ENCODE measurements at places on chromosomes 13 and 19. TPM values are rescaled to one million over a fixed set of nuclear protein-coding genes. Genes with fewer than 3 reads are reported as not detected.

TJP3 gene
- not detected for total RNA-seq

- H3K27ac ChIP-seq: no peak overlapping the region
- no peak overlapping the region for H3K4me3 ChIP-seq
- no peaks in the 10 kb centered on the region for H3K27me3 ChIP-seq
- DNase-seq: no peak
Measured at GRCh38 chr13:44196196-44196751, 177.3 kb upstream of the SERP2 start.

DNA sequence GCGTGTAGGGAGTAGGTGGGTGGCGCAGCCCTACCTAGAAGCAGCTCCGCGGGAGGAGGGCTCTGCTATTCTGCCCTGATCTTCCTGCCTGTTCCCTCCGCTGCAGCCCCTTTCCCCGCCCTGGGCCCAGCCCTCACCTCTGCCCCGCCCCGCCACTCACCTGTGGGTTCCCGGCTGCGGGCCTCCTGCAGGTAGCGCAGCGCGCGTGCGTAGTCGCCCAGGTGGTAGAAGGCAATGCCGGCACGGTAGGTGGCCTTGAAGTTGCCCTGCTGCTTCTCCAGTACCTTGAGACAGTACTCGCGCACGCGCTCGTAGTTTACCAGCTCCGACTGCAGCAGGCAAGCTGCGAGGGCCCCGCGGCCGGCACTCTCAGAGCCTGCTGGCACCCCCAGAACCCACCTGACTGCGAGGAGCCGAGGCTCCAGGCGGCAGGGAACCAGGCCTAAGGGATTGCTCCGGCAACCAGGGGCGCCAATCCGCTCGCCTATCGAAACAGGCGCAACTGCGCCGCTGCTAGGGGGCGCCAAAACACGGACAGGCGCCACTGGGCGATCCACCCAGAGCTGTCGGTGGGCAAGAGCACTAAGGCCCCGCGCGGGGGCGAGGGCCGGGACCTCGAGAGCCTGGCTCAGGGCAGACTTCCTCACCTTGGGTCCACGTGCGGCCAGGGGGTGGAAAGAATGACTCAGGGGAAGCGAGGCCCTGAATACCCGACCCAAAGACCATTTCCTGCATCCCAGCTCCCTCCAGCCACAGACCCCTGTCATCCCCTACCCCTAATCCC is 965 bp downstream of the TTC9B start:
- H3K36me3 ChIP-seq: no peaks in the 10 kb centered on the region
- H3K4me3 ChIP-seq: peak overlapping the region; percentile 34
- H3K27ac ChIP-seq: no peak overlapping the region

C5AR2 gene
- 0.43 TPM for total RNA-seq

ZNF557 gene
- 3.1 TPM for total RNA-seq

DNA sequence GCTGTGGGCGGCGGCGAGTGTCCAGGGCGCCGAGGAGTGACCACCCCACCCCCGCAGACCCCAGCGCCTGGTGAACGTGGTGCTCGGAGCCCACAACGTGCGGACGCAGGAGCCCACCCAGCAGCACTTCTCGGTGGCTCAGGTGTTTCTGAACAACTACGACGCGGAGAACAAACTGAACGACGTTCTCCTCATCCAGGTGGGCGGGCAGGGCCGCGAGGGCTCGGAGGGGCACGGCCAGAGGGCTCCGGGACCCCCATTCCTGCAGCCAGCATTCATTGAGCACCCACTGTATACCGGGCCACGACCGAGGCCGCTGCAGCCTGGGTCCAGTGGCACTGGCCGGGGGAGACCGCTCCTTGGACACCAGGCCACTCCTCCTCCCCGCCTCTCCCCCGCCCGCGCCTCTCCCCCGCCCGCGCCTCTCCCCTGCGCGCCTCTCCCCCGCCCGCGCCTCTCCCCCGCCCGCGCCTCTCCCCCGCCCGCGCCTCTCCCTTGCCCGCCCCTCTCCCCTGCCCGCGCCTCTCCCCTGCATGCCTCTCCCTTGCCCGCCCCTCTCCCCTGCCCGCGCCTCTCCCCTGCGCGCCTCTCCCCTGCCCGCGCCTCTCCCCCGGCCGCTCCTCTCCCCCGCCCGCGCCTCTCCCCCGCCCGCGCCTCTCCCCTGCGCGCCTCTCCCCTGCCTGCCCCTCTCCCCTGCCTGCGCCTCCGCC is 3.2 kb downstream of the PRTN3 start:
- H3K4me1 ChIP-seq: peaks cover 8% of the 10 kb centered on the region
- DNase-seq: no peak
- H3K27me3 ChIP-seq: peaks cover 88% of the 10 kb centered on the region
- no peak overlapping the region for H3K27ac ChIP-seq
- no peaks in the 10 kb centered on the region for H3K36me3 ChIP-seq
- H3K4me3 ChIP-seq: peak overlapping the region; percentile 15

DNA sequence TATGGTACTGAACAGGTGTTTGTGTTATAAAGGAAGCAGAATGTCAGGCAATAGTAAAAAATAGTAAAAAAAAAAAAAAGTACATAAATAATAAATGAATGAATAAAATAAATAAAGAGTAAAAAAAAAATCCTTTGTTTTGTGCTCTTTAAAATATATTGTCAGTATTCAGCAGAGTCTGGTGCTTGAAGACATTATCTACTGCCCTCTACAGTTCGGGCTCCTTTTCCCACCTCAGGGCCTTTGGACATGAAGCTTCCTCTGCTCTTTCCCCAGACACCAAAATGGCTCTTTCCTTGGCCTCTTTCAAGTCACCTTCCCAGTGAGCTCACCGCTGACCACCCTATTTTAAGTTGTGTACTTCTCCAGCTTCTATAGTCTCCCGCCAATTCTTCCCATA is 137.5 kb downstream of the TNFRSF19 start:
- no peak overlapping the region for H3K27ac ChIP-seq
- H3K27me3 ChIP-seq: no peaks in the 10 kb centered on the region

GRCh38 chr19:17205237-17206140 is 9.7 kb upstream of the USE1 start:
- DNase-seq: no peak
- H3K4me1 ChIP-seq: no peaks in the 10 kb centered on the region
- H3K4me3 ChIP-seq: no peak overlapping the region
- H3K27me3 ChIP-seq: no peaks in the 10 kb centered on the region
- H3K27ac ChIP-seq: no peak overlapping the region

TMEM91 gene
- 2.6 TPM for total RNA-seq

GRCh38 chr13:33624740-33625139 is 193.2 kb upstream of the RFC3 start:
- no peaks in the 10 kb centered on the region for H3K36me3 ChIP-seq
- no peaks in the 10 kb centered on the region for H3K4me1 ChIP-seq
- no peak for DNase-seq
- H3K4me3 ChIP-seq: no peak overlapping the region

DNA sequence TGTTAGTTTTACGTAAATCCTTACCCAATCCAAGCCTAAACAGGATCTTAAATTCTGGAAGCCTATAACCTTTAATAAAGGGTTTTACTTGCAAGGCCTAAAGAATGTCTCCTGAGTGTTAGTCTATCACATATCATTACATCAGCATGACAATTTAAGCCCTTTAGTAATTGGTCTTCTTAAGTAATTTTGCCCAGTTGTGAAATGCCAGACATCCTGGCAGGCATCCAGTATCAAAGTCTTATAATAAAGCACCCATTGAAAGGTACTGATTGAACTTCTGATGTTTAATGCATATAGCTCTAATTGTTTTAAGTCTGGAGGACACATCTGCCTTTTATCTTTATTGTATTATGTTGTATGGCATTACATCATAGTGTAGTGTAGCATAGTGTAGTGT is 1078.9 kb downstream of the SLITRK1 start:
- DNase-seq: no peak
- no peaks in the 10 kb centered on the region for H3K4me1 ChIP-seq
- no peaks in the 10 kb centered on the region for H3K36me3 ChIP-seq
- no peaks in the 10 kb centered on the region for H3K27me3 ChIP-seq

DNA sequence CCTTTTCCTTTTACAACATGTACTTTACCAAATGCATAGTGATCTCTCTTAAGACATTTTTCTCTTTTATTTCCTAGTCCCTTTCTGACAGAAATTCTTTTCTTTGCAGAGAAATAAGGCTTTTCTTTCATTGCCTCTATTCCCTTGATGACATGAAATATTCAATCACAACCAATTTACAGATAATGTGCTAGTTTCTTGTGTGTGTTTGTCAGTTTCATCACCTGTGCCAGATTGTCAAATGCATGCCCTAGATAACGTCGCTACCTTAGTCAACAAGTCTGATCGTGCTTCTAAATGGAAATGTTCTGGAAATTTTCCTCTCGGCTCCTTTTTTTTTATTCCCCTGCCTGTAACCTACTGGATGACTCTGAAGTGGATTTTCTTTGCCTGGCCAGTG is 478.1 kb downstream of the KLF5 start:
- H3K36me3 ChIP-seq: no peaks in the 10 kb centered on the region
- H3K4me3 ChIP-seq: no peak overlapping the region
- no peaks in the 10 kb centered on the region for H3K27me3 ChIP-seq
- H3K27ac ChIP-seq: no peak overlapping the region
- no peak for DNase-seq
- H3K4me1 ChIP-seq: no peaks in the 10 kb centered on the region

ZNF135 gene
- total RNA-seq: 1.6 TPM

- no peaks in the 10 kb centered on the region for H3K4me1 ChIP-seq
- H3K27ac ChIP-seq: no peak overlapping the region
- H3K27me3 ChIP-seq: no peaks in the 10 kb centered on the region
- H3K36me3 ChIP-seq: no peaks in the 10 kb centered on the region
- H3K4me3 ChIP-seq: no peak overlapping the region
Measured at GRCh38 chr13:50292081-50292480, 276.8 kb downstream of the KCNRG start.

- no peaks in the 10 kb centered on the region for H3K36me3 ChIP-seq
- peak overlapping the region; percentile 80 for H3K4me3 ChIP-seq
- no peaks in the 10 kb centered on the region for H3K27me3 ChIP-seq
- no peak for DNase-seq
Measured at GRCh38 chr19:13952931-13953531, 722 bp downstream of the DCAF15 start.

DNA sequence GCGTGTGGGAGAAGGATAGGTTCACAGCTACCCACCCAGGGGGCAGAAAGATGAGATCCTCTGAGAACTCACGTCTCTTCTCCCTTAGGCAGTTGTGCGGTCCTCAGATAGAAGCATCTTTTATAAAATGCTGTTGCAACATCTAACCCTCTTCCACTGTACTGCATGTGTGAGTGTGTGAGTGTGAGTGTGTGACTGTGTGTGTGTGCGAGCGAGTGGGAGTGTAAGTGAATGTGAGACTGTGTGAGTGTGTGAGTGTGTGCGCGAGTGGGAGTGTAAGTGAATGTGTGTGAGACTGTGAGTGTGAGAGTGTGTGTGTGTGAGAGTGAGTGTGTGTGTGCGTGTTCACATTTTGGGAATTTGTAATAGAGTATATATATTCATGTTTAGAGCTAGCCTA is 55.6 kb upstream of the F7 start:
- no peak overlapping the region for H3K27ac ChIP-seq
- peaks cover 71% of the 10 kb centered on the region for H3K27me3 ChIP-seq
- H3K36me3 ChIP-seq: no peaks in the 10 kb centered on the region
- peaks cover 15% of the 10 kb centered on the region for H3K4me1 ChIP-seq
- no peak for DNase-seq
- no peak overlapping the region for H3K4me3 ChIP-seq

- H3K4me3 ChIP-seq: no peak overlapping the region
- no peaks in the 10 kb centered on the region for H3K27me3 ChIP-seq
- H3K36me3 ChIP-seq: no peaks in the 10 kb centered on the region
- H3K27ac ChIP-seq: no peak overlapping the region
Measured at GRCh38 chr13:90562443-90562842, 785.0 kb upstream of the MIR17HG start.

GRCh38 chr19:8208119-8208921 is 850 bp upstream of the CERS4 start:
- H3K27ac ChIP-seq: no peak overlapping the region
- H3K36me3 ChIP-seq: no peaks in the 10 kb centered on the region
- peak overlapping the region; percentile 73 for H3K4me3 ChIP-seq
- peak; percentile 51 for DNase-seq
- no peaks in the 10 kb centered on the region for H3K4me1 ChIP-seq

- peak overlapping the region; percentile 34 for H3K27ac ChIP-seq
- no peak for DNase-seq
- peak overlapping the region; percentile 67 for H3K4me3 ChIP-seq
- peaks cover 10% of the 10 kb centered on the region for H3K4me1 ChIP-seq
- H3K27me3 ChIP-seq: peaks cover 74% of the 10 kb centered on the region
Measured at GRCh38 chr13:57630661-57631595, 616 bp upstream of the PCDH17 start.

IFNL1 gene
- not detected for total RNA-seq

- no peaks in the 10 kb centered on the region for H3K4me1 ChIP-seq
- H3K27me3 ChIP-seq: no peaks in the 10 kb centered on the region
- H3K27ac ChIP-seq: no peak overlapping the region
- H3K4me3 ChIP-seq: no peak overlapping the region
- no peaks in the 10 kb centered on the region for H3K36me3 ChIP-seq
Measured at GRCh38 chr13:61187471-61187870, 228.2 kb downstream of the PCDH20 start.

LILRB3 gene
- total RNA-seq: 1.9 TPM

DNA sequence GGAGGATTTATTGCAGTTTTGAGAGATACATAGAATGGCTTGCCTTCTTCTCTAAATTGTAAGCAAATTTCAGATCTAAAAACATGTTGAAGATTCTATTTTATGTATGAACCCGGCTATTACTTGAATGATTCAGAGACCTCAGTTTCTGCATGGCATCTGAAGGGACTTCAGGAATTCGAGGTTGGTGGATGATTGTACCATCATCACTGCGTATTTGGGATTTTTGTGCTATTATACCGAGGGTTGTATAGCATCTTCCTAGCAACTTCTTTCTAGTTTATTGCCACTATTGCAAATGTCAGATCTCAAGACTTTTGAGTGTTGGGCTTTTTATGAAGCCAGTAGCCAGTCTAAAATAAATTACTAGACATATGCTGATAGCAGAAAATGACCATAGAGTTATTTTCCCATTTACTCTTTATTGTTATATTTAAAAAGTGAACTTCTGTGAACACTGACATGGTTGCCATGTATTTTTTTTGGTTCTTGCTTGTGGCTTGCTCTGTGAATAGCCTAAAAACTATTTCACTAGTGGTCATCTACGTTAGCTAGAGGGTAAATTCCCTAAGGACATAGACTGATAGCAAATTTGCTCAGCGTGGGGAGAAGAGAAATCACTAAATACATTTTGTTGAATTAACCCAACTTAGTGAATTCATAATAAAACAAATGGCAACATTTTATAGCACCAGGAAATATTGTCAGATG is 70.6 kb upstream of the KLF12 start:
- no peak overlapping the region for H3K4me3 ChIP-seq
- no peaks in the 10 kb centered on the region for H3K36me3 ChIP-seq
- H3K4me1 ChIP-seq: peaks cover 8% of the 10 kb centered on the region
- DNase-seq: no peak
- no peak overlapping the region for H3K27ac ChIP-seq

DNA sequence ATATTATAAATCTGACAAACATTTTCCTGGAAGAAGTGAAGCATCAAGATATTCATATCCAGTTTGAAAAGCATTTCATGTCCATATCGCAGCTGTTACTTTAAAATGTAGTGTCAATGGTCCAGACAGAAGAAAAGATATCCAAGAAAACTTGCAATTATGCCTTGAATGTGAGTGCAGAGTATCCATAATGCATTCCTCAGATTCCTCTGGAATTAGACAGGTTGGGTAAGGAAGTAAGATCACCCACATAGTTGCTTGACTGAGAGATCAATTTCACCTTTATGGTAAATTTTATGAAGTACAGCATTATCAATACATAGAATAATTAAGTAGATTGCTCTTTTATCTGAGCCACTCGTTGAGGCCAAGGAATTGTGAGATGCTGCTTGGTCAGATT is 327.0 kb upstream of the SLITRK5 start:
- no peak for DNase-seq
- no peaks in the 10 kb centered on the region for H3K36me3 ChIP-seq
- H3K4me3 ChIP-seq: no peak overlapping the region

All from psoas muscle (tissue), 8 donors.